ENCODE measurements at places on chromosomes 7 and 10. TPM values are rescaled to one million over a fixed set of nuclear protein-coding genes. Genes with fewer than 3 reads are reported as not detected.

CTTNBP2 gene
- polyA plus RNA-seq: 7.1 TPM

GOLGA7B gene
- not detected for polyA plus RNA-seq

AKR1E2 gene
- polyA plus RNA-seq: 1.2 TPM

GPR85 gene
- 1.7 TPM for polyA plus RNA-seq

ZNF487 gene
- 1.7 TPM for polyA plus RNA-seq

TLL2 gene
- 0.03 TPM for polyA plus RNA-seq

COPG2 gene
- 15.3 TPM for polyA plus RNA-seq

MGMT gene
- polyA plus RNA-seq: 17.8 TPM

TUBAL3 gene
- polyA plus RNA-seq: not detected

LRRD1 gene
- 0.02 TPM for polyA plus RNA-seq

NCF1 gene
- not detected for polyA plus RNA-seq

FEZF1 gene
- not detected for polyA plus RNA-seq

NEUROD6 gene
- polyA plus RNA-seq: not detected

CALCR gene
- not detected for polyA plus RNA-seq
